ENCODE measurements at places on chromosomes 16 and 17.

- no peak for DNase-seq
- peaks cover 7% of the 10 kb centered on the region for H3K4me1 ChIP-seq
- no peaks in the 10 kb centered on the region for H3K27me3 ChIP-seq
- no peak overlapping the region for H3K4me3 ChIP-seq
- H3K36me3 ChIP-seq, result no peaks in the 10 kb centered on the region
Measured at GRCh38 chr17:40461732-40462342, 18.6 kb downstream of the IGFBP4 start.

- H3K27me3 ChIP-seq, result no peaks in the 10 kb centered on the region
- H3K4me3 ChIP-seq, result no peak overlapping the region
- no peak overlapping the region for H3K27ac ChIP-seq
- no peaks in the 10 kb centered on the region for H3K4me1 ChIP-seq
- DNase-seq, result no peak
Measured at GRCh38 chr17:44236444-44236991, 17.0 kb upstream of the UBTF start.

- H3K36me3 ChIP-seq, result no peaks in the 10 kb centered on the region
- no peak for DNase-seq
- H3K27ac ChIP-seq, result no peak overlapping the region
- H3K4me1 ChIP-seq, result peaks cover 76% of the 10 kb centered on the region
Measured at GRCh38 chr17:74757502-74757901, 9.1 kb downstream of the NHERF1 start.

DNA sequence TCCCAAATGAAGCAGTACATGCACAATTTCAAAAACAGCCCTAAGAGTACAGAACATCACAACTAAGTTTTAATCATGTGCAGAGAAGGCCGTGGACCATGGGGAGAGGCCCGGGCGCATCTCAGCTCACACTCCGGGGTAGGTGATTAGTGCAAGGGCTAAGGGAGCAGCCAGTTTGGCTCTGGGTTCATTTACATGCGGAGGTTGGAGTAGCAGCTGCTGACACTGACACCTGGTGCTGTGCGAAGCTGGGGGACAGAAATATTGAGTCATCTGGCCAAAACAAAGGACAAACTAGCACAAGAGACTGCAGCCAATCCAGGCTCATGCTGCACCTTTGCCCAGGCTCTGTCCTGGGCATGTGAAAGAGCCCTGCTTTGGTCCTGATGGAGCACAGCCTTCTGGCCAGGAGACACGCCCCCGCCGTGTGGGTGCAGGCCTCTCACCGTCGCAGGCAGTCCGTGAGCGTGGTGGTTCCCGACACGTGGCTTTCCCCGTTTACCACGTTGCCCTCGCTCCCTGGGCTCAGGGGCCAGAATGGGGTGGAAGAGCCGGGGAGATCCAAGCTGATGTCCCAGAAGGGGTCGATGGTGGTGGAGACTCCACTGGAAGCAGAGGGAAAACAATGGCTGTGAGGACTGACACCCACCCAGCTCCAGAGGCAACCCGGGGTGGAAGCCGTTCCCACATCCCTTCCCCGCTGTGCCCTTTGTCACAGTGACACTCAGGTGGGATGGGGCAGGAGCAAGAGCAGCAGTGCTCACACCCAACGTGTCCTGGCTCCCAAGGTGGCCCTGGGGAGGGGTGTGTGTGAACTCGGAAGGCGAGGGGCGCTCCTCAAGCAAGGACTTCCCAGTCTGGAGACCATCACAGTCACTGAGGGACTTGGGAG, 31.9 kb downstream of the USP22 start:
- DNase-seq, result no peak
- H3K27me3 ChIP-seq, result no peaks in the 10 kb centered on the region
- H3K36me3 ChIP-seq, result peaks cover 100% of the 10 kb centered on the region
- no peak overlapping the region for H3K27ac ChIP-seq
- no peaks in the 10 kb centered on the region for H3K4me1 ChIP-seq
- no peak overlapping the region for H3K4me3 ChIP-seq

DNA sequence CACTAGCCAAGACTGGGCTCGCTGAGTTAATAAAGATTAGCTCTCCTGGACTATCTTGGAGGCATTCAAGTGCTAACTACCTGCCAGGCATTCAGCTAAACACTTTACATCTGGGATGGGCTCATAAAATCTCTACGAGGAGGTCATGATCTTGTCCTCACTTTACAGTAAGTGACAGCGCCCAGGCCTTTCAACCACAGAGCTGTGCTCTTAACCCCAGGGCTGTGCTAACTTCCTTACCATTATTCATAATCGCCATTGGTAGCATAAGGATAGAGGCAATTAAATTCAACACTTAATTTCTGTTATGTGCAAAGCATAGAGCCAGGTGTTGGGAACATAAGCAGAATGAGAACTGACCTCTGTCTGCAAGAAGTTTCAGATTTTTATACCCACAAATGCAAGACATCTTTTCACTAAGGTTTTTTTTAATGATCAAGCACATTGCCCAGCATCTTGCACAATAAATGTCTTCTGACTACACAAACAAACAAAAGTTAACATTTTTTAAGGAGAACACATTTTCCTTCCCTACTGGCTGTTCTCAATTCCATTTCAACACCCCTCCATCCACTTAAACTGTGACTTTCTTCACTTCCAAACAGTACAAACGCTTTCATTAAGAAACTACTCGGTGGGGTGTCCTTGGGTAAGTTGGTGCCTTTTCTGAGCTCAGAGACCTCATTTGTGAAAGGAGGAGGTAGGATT, 172.3 kb downstream of the C16orf78 start:
- no peak overlapping the region for H3K27ac ChIP-seq
- no peaks in the 10 kb centered on the region for H3K27me3 ChIP-seq
- no peak overlapping the region for H3K4me3 ChIP-seq
- no peak for DNase-seq
- no peaks in the 10 kb centered on the region for H3K36me3 ChIP-seq

DNA sequence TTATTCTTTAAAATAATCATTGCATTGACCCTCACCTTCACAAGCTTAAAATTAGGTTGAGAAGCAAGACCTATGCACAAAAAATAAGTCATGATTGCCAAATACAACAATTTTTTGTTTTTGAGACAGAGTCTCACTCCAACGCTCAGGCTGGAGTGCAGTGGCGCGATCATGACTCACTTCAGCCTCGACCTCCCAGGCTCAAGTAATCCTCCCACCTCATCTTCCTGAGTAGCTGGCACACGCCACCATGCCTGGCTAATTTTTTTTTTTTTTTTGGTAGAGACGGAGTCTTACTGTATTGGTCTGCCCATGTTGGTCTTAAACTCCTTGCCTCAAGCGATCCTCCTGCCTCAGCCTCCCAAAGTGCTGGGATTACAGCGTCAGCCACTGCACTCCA, 24.2 kb downstream of the ZNF652 start:
- H3K36me3 ChIP-seq, result no peaks in the 10 kb centered on the region
- no peak for DNase-seq
- peaks cover 30% of the 10 kb centered on the region for H3K4me1 ChIP-seq
- H3K27ac ChIP-seq, result no peak overlapping the region
- H3K4me3 ChIP-seq, result no peak overlapping the region

- no peaks in the 10 kb centered on the region for H3K36me3 ChIP-seq
- no peaks in the 10 kb centered on the region for H3K27me3 ChIP-seq
- H3K27ac ChIP-seq, result peak overlapping the region; percentile 95
- H3K4me1 ChIP-seq, result peaks cover 43% of the 10 kb centered on the region
- peak; percentile 30 for DNase-seq
Measured at GRCh38 chr17:47695429-47696376, 1.7 kb downstream of the TBKBP1 start.

DNA sequence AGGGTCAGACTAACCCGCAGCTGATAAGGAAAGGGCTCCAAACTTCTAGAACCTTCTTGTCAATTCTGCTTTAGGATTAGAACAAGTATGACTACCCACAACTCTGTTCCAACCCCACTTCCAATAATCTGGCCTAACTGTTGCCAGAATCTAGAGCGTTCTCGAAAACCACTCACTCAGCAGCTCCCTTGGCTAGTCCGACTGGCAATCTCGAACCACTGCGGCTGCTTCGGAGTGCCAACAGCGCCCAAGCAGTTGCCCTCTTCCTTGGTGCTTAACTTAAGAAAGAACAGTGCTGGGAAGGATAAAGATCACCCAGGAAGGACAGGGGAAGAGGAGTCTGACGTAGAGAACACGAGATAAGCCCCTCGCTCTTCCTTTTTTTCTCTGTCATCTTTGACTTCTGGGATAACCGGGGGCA, 818 bp downstream of the DNAJC7 start:
- H3K27ac ChIP-seq, result peak overlapping the region; percentile 93
- H3K4me3 ChIP-seq, result peak overlapping the region; percentile 90
- H3K4me1 ChIP-seq, result peaks cover 25% of the 10 kb centered on the region
- no peaks in the 10 kb centered on the region for H3K36me3 ChIP-seq
- H3K27me3 ChIP-seq, result no peaks in the 10 kb centered on the region
- peak; percentile 26 for DNase-seq

GRCh38 chr16:9049241-9049640, 42.2 kb upstream of the HAPSTR1 start:
- no peak overlapping the region for H3K4me3 ChIP-seq
- H3K4me1 ChIP-seq, result peaks cover 18% of the 10 kb centered on the region

GRCh38 chr17:43801844-43802243, 21.6 kb downstream of the CFAP97D1 start:
- H3K36me3 ChIP-seq, result no peaks in the 10 kb centered on the region
- no peaks in the 10 kb centered on the region for H3K27me3 ChIP-seq
- no peak overlapping the region for H3K4me3 ChIP-seq
- no peaks in the 10 kb centered on the region for H3K4me1 ChIP-seq
- no peak overlapping the region for H3K27ac ChIP-seq

- H3K4me1 ChIP-seq, result peaks cover 24% of the 10 kb centered on the region
- no peak overlapping the region for H3K4me3 ChIP-seq
- no peaks in the 10 kb centered on the region for H3K36me3 ChIP-seq
- no peaks in the 10 kb centered on the region for H3K27me3 ChIP-seq
- H3K27ac ChIP-seq, result no peak overlapping the region
Measured at GRCh38 chr17:78650093-78650715, 73.0 kb upstream of the DNAH17 start.

- no peaks in the 10 kb centered on the region for H3K4me1 ChIP-seq
- no peak overlapping the region for H3K4me3 ChIP-seq
- DNase-seq, result no peak
- H3K27ac ChIP-seq, result no peak overlapping the region
Measured at GRCh38 chr17:80328634-80329380, 68.2 kb downstream of the RNF213 start.

GRCh38 chr16:4991754-4992153, 33.6 kb downstream of the SEC14L5 start:
- no peaks in the 10 kb centered on the region for H3K36me3 ChIP-seq
- peaks cover 53% of the 10 kb centered on the region for H3K27me3 ChIP-seq
- H3K27ac ChIP-seq, result no peak overlapping the region
- H3K4me1 ChIP-seq, result no peaks in the 10 kb centered on the region
- H3K4me3 ChIP-seq, result no peak overlapping the region

GRCh38 chr16:29789775-29790182, 772 bp upstream of the KIF22 start:
- H3K4me3 ChIP-seq, result peak overlapping the region; percentile 97
- H3K27me3 ChIP-seq, result no peaks in the 10 kb centered on the region
- no peaks in the 10 kb centered on the region for H3K36me3 ChIP-seq
- H3K27ac ChIP-seq, result peak overlapping the region; percentile 97
- H3K4me1 ChIP-seq, result peaks cover 32% of the 10 kb centered on the region
- DNase-seq, result no peak

DNA sequence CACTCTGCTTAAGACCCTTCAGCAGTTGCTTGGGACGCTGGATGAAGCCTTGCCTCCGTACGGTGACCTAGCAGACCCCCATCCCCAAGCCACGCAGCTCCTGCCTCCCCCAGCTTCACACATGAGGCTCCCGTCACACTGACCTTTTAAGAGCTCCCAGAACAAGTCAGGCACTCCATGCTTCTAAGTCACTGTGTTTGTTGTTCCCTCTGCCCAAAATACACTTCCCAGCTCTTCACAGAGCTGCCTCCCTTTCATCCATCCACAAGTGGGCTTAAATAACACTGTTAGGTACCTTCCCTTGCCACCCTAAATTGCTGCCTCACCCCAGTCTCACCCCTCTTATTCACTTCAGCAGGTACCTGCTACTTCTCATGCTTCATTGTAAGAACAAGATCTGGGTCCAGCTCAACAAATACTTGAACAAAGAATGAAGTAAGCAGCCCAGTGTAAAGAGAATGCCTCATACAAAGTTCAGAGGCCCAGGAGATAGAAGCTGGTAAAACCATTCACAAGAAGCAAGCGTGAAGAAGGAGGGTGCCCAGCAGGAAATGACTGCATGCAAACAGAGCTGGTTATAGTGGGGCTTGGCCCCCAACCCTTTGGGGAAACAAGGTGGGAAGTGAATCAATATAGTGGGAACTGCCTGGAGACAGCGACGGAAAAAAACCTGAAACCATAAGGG, 5.8 kb downstream of the ZC3H7A start:
- H3K36me3 ChIP-seq, result peaks cover 4% of the 10 kb centered on the region
- peak overlapping the region; percentile 94 for H3K27ac ChIP-seq
- H3K4me1 ChIP-seq, result peaks cover 22% of the 10 kb centered on the region
- DNase-seq, result no peak
- no peaks in the 10 kb centered on the region for H3K27me3 ChIP-seq
- H3K4me3 ChIP-seq, result no peak overlapping the region

GRCh38 chr17:42441371-42442195, 17.1 kb upstream of the ATP6V0A1 start:
- no peaks in the 10 kb centered on the region for H3K36me3 ChIP-seq
- H3K27me3 ChIP-seq, result no peaks in the 10 kb centered on the region
- H3K4me3 ChIP-seq, result no peak overlapping the region
- no peak overlapping the region for H3K27ac ChIP-seq
- H3K4me1 ChIP-seq, result peaks cover 18% of the 10 kb centered on the region
- DNase-seq, result no peak

DNA sequence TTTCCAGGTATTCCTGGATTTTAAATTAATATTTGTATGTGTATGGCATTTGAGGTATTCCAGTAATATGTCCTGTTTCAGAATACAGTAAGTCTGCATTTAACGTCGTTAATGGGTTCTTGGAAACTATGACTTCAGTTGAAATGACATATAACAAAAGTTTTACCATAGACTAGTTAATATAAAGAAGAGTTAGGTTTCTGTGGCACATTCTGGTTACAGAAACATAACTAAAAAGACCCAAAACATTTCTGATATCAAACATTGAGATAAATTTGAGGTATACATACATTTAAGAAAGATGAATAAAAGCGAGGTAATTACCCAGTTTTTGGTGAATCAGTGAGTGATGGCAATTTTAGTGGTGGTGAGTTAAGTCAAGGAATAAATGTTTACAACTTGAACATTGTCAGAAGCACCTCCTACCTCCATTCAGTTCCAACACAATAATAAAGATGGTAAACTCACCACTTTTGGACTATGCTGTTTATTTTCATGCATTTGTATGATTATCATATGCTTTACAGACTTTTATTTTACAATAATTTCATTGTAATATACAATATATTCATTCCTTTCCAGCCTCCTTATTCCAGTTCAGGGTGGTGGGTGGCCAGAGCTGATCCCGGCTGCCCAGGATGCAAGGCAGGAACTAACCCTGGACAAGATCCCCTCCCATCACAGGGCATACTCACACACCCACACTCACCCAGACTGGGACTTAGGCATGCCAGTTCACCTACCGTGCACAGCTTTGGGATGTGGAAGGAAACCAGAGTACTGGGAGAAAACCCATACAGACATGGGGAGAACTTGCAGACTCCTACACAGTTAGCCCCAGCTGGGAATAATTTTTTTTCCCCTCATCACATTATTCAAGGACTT, 9.7 kb downstream of the LUC7L3 start:
- H3K4me3 ChIP-seq, result no peak overlapping the region
- no peak overlapping the region for H3K27ac ChIP-seq
- peaks cover 83% of the 10 kb centered on the region for H3K4me1 ChIP-seq
- no peaks in the 10 kb centered on the region for H3K36me3 ChIP-seq
- no peaks in the 10 kb centered on the region for H3K27me3 ChIP-seq

GRCh38 chr17:49556223-49556943, 19.3 kb upstream of the NXPH3 start:
- H3K36me3 ChIP-seq, result no peaks in the 10 kb centered on the region
- H3K27me3 ChIP-seq, result peaks cover 19% of the 10 kb centered on the region
- no peak overlapping the region for H3K4me3 ChIP-seq
